ENCODE measurements at places on chromosomes 11 and 22.

- DNase-seq = no peak
These were observed 181.5 kb downstream of the FAM76B start for GRCh38 chr11:95608093-95608492.

GRCh38 chr11:1869427-1870325, 16.8 kb downstream of the LSP1 start:
- DNase-seq = no peak

DNA sequence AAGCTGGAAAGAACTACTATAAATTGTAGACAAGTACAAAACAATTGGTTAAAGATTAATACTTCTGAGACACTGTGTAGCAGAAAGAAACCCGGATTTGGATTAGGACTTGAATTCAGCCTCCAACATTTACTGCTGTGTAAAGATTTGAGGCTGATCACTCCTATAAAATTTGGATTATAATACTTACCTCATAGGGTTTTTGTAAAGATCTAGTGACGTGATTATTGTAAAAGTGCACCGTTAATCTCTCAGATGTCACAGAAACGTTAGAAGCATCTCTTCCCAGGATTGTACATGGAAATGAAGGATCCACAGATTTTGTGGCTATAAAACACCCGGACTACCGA, 323 bp upstream of the HIKESHI start:
- DNase-seq = no peak

GRCh38 chr11:79538775-79539174, 97.9 kb upstream of the TENM4 start:
- no peak for DNase-seq

DNA sequence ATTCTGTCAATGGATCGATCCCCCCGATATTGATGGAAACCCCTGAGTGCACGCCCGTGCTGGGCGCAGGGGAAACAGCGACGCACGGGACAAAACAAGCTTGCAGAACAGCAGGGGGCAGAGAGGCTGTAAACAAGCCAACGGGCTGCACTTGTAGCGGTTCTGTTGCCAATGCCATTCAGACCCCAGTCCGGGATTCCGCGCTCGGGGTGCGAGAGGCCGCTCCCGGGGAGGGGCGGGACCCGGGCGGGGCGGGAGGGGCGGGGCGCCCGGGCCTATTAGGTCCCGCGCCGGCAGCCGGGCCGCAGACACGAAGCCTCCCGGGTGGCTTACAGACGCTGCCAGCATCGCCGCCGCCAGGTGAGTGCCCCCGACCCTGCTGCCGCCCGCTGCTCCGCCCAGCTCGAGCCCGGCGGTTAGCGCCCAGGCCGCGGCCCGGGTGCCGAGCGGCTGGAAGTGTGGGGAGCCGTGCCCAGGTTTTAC, at the start of gene BIK:
BIK (plus strand) TSS at position 307 of the 483 bp plus-strand sequence. CDS start 13,273 bp downstream, outside the sequence.
- DNase-seq = no peak
